ENCODE measurements at places on chromosomes 5 and 9. TPM values are rescaled to one million over a fixed set of nuclear protein-coding genes. Genes with fewer than 3 reads are reported as not detected.

GRCh38 chr5:125316391-125316790 lies 570.0 kb upstream of the ZNF608 start:
- no peak for DNase-seq

DNA sequence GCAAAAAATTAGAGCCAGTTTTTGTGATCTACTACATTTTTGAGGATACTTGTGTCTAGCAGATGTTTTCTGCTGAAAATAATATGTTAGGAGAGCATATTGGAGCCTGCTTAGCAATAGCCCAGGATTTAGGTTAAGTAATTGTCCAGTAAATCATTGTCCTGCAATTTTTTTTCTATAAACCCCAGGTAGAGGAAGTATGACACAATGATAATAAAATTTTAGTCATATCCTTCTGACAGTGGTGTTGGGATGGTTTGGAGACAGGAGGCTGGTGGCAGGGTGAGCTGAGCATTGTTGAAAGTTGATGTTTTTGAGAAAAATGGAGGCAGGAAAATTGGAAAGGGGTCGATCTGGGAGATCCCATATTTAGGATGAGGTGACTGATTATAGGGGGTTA lies 3.5 kb downstream of the SNCAIP start:
- no peak for DNase-seq

DNA sequence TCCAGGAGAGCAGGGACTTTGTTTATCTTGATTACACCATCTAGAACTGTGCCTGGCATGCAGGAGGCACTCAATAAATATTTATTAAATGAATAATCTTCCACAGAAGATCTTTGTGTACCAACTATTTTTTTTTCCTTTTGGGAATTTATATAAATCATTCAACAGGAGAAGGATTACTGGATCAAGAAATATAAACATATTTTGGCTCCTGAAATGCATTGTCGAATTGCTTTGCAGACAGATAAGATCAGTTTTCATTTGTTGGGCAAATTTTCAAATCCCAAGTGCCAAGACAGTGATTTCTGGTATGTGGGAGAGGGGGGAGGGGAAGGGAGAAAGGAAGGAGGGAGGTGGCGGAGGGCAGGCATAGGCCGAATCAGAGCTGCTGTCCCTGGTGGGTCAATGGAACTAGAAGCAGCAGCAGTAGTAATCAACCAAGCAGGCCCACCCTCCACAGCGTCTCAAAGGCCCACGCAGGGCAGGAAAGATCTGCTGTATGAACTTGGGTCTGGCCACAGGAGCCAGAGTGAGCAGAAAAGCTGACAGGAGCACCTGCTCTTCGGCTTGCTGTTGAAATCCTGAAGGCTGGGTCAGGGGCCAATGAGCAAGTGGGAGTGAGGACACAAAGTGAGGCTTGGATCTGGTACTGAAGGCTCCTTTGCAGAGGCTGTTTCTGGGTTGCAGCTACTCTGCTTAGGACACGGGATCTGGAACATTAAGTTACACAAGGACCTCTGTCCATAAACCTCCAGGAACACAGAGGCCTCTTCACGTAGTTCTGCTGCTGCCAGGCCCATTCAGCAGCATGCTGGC lies 15.8 kb upstream of the TRAF1 start:
- no peak for DNase-seq

GRCh38 chr5:180172447-180173197 lies 36.4 kb downstream of the RASGEF1C start:
- no peak for DNase-seq

GRCh38 chr5:76971511-76971910 lies 18.7 kb downstream of the CRHBP start:
- no peak for DNase-seq

- DNase-seq: no peak
Measured at GRCh38 chr9:134835448-134835847, 45.2 kb upstream of the FCN2 start.

DNA sequence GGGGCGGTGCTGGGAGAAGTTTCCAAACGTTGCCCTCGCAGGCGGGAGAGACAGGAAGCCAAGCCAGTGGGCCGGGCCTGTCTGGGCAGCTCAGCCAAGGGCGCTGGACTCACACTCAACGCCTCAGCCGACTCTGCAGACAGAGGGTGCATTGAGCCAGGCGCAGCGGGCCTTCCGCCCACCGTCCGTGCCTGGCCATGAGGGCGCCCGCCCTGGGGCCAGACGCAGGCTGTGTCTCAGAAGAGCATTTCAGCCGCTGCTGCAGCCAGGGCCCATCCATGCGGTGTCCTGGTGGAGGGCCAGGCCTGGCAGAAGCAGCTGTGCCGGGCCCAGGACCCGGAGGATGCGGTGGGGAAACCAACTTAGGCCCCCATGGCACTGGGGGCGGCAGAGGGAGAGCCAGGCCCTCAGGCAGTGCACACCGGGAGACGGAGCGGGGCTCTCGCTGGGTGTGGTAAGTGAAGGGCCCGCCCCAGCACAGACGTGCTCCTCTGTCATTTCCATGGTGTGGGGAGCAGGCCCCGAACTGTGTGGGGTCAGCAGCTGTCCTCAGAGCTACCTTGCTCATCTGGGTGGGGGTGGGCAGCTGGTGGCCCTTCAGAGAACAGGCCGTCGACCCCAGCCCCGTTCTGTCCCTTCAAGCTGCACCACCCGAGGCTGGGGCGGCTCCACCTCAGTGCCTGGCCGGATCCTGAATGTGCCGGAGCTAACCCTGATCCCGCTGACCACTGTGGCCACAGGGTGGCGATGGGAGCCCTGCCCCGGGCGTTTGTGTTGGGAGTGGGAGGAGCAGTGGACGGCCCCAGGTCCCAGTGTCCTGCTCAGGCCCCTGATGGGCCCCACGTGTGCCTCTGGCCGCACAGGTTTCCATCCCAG lies 18.0 kb downstream of the DNLZ start:
- no peak for DNase-seq

GRCh38 chr5:91311697-91312501 lies 71.2 kb downstream of the ARRDC3 start:
- DNase-seq: peak; percentile 41

DNA sequence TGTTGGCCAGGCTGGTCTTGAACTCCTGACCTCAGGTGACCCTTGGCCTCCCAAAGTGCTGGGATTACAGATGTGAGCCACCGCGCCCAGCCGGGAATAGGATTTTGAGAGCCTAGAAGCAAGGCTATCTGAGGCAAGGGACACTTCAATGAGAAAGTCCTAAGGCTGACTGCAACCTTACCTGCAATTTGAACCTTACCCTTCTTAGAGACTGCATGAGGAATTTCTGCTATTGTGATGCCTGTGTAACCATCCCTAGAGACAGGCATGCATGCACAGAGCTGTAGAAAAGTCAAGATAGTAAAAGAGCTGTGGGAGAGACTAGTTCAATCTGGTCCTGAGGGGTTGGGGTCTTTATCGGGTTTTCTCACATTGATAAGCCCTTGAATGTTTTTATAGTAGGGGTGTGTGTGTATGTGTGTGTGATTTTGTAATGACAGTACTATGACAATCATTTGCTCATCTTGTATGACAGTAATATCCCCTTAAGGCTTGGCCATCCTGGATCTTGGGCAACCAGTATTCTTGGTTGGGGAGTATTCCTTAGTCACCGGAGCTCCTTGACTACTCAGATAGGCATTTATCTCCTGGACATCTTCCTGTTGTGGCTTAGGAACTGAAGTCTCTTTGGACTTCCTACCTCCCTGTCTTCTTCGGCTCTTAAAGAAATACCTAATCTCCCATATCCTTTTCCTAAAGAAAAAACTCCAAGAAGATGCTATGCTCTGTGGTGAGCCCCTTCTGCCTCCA lies 11.2 kb downstream of the DNAJB5 start:
- DNase-seq: no peak

DNA sequence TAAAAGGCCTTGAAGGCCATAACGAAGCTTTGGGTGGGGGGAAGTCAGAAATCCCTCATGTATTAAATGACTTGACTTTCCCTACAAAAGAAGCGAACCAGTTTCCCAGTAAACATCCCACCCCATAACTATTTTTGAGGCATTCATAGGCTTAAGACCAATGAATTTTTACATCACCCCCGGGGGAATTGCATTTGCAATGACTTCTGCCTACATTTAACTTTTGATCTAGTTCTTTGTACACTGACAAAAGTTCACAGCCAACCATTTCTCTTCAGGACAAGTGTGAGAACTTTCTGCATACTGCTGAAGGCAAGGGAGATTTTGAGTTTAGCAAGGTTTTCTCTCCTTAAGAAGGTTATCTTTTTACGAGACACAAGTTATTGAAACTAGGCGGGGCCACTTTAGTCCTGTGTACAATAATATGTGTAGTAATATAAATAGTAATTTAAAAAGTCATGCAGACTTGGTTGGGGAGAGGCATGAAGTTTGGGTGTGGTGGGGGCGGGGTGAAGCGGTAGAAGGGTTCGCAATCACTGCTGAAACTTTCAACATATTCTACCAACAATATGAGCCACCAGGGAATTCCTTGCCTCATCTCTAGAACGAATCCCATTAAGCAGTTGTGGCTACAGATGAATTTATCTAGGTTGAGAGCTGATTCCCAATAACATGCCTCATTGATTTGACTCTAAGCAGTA lies 2.5 kb downstream of the TJP2 start:
- no peak for DNase-seq

GRCh38 chr9:36575411-36575882 lies 2.8 kb downstream of the MELK start:
- no peak for DNase-seq

- DNase-seq: no peak
Measured at GRCh38 chr9:99050924-99051323, 54.0 kb upstream of the TGFBR1 start.

DNA sequence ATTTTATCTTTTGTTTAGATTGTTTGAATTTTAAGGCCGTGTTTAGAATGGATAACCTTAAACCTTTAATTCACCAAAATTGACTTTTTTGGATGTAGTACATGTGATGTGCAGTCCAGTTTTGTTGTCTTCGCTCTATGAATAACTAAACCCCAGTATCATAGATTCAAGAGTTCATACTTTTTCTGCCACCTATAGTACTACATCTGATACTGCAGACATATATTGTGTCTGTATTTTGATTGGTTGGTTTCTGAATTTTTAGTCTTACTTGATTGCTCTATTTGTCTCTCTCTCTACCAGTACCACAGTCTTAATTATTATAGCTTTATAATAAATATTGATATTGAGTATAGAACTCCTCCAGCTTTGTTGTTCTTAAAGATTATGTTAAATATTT lies 58.1 kb downstream of the PPIP5K2 start:
- DNase-seq: no peak

- DNase-seq: no peak
Measured at GRCh38 chr5:111676466-111676865, 80.5 kb downstream of the NREP start.

- no peak for DNase-seq
Measured at GRCh38 chr5:100456615-100457014, 78.6 kb upstream of the FAM174A start.

GRCh38 chr9:28563291-28563934 lies 990.1 kb upstream of the C9orf72 start:
- no peak for DNase-seq

DNA sequence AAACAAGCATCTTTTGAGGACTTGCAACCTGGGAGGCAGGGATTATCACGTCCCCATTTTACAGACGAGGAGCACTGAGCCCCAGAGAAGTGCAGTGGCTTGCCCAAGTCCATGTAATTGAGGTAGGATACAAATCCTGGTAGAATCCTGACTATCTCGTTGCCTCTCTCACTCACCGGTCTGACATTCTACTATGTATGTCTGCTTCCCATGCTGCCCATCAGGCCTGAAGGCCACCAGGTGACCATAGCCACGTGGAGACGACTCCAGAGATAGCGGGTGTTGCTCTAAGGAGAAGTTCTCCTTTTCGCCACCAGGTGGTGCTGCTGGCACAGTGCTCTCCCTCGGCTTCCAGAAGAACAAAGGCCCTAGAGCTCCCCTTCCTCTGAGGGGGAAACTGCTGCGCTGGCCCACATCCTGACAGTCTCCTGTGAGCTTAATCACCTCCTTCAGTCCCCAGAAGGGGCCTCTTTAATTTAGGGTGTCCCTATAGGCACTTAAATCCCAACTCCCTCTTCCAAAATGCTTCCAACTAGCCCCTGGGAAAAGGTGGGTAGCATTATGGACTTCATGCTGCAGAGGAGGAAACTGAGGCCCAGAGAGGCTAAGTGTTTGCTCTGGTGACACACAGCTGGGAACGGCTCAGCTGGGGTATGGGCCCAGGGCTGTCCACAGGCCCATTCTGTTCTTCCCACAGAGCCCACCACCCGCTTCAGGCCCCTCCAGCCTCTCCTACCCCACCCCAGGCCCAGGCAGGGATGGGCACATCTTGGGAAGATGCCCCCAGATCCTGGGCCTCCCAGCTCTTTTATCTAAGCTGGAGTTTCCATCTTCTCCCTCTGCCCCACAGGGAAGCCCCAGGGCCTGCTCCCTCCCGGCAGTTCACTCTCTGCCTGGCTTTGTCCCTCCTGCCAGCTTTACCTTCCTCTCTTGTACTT lies 6.4 kb downstream of the SLC34A1 start:
- DNase-seq: peak; percentile 88

GRCh38 chr5:114358329-114358728 lies 3.5 kb upstream of the KCNN2 start:
- no peak for DNase-seq

GRCh38 chr9:123614306-123615263 lies 258.6 kb downstream of the CRB2 start:
- peak; percentile 38 for DNase-seq

DNA sequence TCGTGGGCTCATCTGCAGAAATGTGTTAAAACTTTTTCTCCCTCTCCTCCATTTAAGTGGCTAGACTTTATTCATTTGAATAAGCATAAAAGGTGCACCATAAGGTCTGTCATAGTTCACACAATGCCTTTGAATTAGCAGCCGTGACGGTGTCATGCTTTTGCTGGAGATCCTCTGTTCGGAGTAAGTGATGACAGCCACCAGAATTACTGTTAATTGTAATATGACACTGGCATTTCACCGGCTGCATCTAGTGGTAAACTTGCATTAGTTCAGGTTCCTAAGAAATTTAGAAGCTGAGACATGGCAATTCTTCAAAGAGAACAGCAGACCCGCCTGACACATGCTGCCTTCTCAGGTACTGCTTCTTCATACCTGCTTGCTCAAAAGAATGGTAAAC lies 241.7 kb downstream of the EBF1 start:
- peak; percentile 52 for DNase-seq

GRCh38 chr5:99368726-99369125 lies 439.9 kb upstream of the CHD1 start:
- DNase-seq: no peak

- DNase-seq: no peak
Measured at GRCh38 chr9:127694890-127695720, 11.7 kb upstream of the CFAP157 start.

The OLFM1 gene
- 3.4 TPM for polyA plus RNA-seq

The SLC45A2 gene
- polyA plus RNA-seq: 1.1 TPM

The CNTNAP3 gene
- polyA plus RNA-seq: 4.4 TPM

The ANKRD18A gene
- 5.8 TPM for polyA plus RNA-seq

The TOMM5 gene
- polyA plus RNA-seq: 112 TPM

The CTXN3 gene
- polyA plus RNA-seq: not detected

The SOWAHA gene
- 5.2 TPM for polyA plus RNA-seq

The NUTM2G gene
- polyA plus RNA-seq: 1.3 TPM

The DOCK2 gene
- 2.1 TPM for polyA plus RNA-seq

The SPAG8 gene
- polyA plus RNA-seq: 6.0 TPM

The DYNC2I2 gene
- polyA plus RNA-seq: 91.0 TPM

The WNT8A gene
- polyA plus RNA-seq: 0.09 TPM

The TLR4 gene
- 8.7 TPM for polyA plus RNA-seq

The PNPLA7 gene
- 3.1 TPM for polyA plus RNA-seq

The RAD50 gene
- polyA plus RNA-seq: 55.4 TPM

The JAK2 gene
- polyA plus RNA-seq: 11.3 TPM
